Islet precursor cell (in vitro differentiated cells): ENCODE measurements at places on chromosomes 7 and 10.
A peak's percentile ranks its signal among the peaks of the same experiment; 100 is the strongest.

DNA sequence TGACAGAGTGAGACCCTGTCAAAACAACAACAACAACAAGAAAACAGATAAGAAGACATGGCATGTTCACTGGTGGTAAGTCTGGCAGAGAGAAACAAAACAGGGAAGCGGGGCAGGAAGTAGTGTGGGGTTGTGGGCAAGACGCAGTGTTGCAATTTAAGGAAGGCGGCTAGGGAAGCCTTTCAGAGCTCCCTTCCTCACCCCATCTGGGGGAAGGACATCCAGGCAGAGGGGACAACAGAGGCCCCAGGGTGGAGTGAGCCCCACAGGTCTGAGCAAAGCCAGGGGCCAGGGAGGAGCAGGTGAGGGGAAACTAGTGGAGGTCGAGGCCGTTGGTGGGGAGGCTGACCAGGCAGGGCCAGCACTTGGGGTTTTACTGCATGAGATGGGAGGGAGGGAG is 16.8 kb downstream of the LAT2 start:
- DNase-seq: no peak

DNA sequence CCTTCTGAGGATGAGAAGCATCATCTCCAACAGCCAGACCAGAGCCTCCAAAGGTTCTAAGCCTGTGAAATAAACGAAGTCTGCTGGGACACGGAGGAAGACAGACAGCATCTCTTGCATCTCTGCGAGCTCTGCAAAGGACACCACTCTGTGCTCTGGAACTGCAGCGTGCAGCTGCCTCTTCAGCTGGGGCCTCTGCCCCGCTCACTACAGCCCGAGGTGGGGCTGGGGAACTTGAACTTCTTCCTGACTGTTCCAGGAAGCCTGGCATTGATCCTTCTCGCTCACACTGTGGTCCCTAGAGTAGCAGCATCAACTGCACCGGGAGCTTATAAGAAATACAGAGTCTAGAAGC is 163.3 kb downstream of the USP6NL start:
- peak; percentile 43 for DNase-seq

DNA sequence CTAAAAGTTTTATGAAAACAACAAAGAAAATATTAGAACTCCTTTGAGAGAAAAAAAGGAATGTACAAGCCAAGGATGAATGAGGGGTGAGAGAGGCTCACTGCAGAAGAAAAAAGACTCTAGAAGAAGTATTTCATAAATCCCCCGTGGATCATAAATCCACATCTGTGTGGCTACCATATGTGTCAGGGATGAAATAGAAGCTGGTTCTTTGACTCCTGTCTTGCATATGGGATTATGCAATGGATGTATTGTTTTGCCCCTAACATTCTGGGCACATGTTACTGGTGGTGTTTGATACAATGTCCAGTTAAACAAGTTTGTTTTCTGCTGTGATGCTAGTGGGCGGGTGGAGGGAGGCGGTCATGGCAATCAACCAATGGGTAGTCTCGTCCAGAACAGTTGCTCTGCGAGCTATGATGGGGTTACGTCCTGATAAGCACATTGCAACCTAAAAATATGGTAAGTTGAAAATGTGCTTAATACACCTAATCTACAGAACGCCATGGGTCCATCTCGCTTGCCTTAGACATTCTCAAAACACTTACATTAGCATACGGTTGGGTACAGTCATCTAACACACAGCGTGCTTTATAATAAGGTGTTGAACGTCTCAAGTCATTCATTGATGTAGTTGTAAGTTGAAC is 34.1 kb upstream of the PITRM1 start:
- peak; percentile 27 for DNase-seq

DNA sequence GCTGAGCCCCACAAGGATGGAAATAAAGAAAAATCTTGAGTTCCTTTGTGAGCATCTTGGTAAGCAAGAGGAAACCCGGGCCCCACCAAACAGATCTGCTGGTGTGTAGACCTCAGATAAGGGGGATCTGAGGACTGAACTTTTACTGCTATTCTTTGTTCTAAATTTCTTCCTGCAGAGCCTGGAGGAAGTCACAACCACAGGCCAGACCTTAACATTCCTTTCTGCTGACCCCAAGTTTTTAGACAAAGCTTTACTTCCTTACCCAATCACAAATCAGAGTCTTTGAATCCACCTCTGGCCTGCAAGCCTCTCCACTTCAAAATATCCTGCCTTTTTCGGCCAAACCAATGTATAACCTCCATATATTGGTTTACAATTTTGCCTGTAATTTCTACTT is 352.6 kb upstream of the AUTS2 start:
- peak; percentile 81 for DNase-seq

GRCh38 chr7:148584154-148584827 is 6.3 kb upstream of the C7orf33 start:
- no peak for DNase-seq

- no peak for DNase-seq
Measured at GRCh38 chr10:73060738-73061635, 35.7 kb downstream of the P4HA1 start.

DNA sequence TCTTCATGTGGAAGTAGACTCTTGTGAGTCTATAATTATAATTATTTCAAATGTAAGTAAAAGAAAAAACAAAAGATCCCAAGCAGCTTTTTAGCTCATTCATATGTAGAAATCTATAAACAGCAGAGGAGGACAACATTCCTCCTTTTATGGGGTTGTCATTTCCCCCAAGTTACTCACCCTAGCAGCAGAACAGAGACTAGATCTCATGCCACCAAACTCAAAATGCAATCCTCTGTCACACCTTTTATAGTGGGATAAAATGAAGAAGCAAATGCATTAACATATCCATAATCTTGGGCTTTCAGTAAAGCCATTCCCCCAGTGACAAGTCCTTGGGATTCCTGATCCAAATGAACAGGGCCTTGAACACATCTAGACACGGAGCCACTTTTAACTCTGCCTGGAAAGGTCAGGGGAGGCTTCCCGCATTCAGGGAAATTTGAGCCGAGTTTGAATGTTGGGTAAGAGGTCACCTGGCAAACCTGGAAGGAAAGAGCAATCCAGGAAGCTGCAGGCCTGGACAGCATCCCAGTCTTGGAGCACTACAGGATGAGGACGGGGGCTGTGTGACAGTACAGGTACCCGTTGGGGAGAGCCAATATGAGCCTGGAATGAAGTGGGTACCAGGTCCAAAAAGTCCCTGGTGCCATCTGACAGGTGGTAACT is 76.4 kb downstream of the DOCK4 start:
- peak; percentile 71 for DNase-seq

GRCh38 chr10:101695404-101695890 is 477 bp upstream of the FBXW4 start:
- peak; percentile 52 for DNase-seq

GRCh38 chr10:100148353-100149211 is 37.2 kb downstream of the ERLIN1 start:
- no peak for DNase-seq

GRCh38 chr7:92697012-92697411 is 106.8 kb upstream of the FAM133B start:
- DNase-seq: no peak

DNA sequence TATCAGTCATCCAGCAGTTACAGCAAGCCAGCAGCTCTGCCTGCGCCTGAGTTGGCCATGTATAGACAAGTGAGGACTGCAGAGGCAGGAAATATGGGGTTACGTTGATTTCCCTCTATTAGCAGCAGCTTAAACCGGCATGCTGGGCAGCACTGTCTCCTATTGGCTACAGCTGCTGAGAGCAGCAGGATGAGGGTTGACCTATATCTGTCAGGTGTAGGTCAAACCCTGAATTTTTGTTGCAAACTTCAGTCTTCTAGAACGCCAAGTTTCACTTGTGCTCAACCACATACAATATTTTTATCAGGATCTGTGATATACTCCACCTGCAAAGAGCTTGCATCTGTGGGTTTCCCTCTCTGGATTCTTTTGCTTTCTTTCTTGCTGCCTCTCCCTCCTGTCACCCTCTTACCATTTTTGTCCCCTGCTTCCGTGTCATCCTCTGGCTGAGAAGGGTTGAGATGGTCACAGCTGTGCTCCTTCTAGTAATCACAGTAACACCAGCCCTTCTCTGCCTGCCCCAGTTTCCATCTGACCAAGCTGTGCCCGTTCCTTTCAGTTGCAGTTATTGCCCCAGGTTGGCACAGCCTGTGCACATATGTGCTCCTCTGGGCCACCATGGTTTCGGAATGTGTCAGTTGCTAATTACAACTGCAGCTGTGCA is 23.8 kb upstream of the GLCCI1 start:
- DNase-seq: no peak
